Stimulated activated CD4-positive, alpha-beta T cell treated with anti-CD3 and anti-CD28 coated beads, Interleukin-1b, Interleukin-23, amount 100 ng/mL, for 1 hour (primary cell): ENCODE measurements at places on chromosomes 6 and 20.

- DNase-seq, result no peak
Observed at GRCh38 chr20:54456423-54456822, 19.0 kb upstream of the DOK5 start.

- DNase-seq, result no peak
Observed at GRCh38 chr6:118309337-118310093, 238.6 kb upstream of the PLN start.

GRCh38 chr20:29878777-29879442, 1378.6 kb upstream of the DEFB115 start:
- no peak for DNase-seq

- no peak for DNase-seq
Observed at GRCh38 chr20:35192118-35192872, 20.4 kb downstream of the PROCR start.

DNA sequence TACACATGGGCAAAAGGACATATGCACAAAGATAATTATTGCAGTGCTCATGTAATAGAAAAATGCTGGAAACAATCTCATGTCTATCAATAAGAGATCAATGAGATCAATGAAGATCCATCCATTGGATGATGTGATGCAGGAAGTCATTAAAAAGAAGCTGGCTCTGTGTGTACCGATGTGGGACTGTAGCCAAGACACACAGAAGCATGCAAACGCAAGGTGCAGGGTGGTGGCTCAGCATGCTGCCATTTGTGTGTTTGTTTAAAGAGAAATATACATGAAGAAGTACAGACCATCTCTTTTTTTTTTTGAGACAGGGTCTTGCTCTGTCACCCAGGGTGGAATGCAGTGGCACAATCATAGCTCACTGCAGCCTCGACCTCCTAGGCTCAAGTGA, 33.1 kb upstream of the KCNB1 start:
- no peak for DNase-seq

DNA sequence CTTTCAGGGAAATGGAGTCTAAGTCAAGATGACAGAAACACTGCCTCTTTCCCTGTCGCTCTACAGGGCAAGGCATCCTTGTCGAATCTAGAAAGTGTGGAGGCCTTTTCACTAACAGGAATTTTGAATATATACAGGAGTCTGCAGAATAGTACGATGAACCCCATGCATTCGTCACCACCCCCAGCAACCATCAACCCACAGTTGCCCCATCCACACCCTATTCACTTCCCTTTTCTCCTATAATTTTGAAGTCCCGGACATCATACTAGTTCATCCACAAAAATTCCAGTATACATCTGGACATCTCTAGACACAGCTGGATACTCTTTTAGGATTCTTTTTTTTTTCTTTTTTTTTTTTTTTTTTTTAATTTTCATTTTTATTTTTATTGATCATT, 80.7 kb upstream of the RIN2 start:
- no peak for DNase-seq

GRCh38 chr6:54427396-54427937, 119.2 kb downstream of the TINAG start:
- DNase-seq, result no peak

GRCh38 chr6:38149531-38149930, 330.0 kb downstream of the ZFAND3 start:
- no peak for DNase-seq

DNA sequence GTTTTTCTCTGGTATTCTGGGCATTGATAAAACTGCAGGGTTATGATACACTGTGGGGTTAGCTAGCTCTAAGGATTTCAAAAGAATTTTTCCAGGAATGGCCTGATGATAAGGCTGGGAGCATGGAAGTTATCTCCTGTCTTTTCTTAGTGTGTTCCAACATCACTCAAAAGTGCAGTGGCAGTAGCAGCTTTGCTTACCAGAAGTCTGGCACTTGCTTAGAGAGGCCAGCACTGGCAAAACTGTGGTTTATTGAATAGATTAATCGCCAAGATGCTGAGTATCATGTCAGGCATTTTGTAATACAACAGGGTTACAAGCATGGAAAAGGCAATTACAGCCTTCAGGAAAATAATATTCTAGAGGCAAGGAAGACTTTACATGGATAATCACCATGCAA, 719.5 kb upstream of the GJE1 start:
- no peak for DNase-seq

DNA sequence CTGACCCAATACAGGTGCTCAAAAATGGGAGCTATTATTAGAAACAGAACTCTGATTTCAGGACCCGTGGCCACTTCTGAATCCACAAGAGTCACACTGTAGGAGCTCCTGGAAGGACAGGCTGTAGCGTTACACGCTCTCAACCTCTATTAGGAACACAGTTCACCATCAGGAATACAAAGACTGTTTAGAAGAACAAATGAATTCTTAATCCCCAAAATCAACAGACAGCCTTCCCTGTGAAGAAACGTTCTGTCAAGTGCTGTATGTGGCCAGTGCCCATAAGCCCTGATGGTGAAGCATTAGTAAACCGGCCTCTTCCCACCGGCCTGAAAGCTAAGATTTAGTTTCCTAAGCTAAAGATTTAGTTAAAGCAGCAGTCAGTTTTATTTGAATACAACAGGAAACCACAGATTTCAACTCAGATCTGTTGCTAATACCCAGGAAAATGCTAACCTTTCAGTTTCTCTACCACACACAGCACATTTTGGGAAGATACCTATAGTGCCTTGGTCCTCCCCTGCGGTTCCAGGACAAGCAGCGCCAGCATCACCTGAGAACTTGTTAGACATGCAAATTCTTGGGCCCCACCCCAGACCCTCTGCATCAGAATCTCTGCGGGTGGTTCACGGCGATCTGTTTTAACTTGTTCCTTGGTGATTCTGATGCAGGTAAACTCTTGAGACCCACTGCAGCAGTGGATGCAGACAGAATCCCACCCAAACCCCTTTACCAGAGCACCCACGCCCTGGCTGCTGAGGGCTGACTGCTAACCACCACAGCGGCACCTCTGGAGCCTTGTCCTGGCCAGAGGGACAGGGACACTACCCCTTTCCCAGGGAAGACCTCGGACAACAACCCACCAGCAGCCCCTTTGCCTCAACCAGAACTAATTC, 33.4 kb downstream of the MTRES1 start:
- no peak for DNase-seq

DNA sequence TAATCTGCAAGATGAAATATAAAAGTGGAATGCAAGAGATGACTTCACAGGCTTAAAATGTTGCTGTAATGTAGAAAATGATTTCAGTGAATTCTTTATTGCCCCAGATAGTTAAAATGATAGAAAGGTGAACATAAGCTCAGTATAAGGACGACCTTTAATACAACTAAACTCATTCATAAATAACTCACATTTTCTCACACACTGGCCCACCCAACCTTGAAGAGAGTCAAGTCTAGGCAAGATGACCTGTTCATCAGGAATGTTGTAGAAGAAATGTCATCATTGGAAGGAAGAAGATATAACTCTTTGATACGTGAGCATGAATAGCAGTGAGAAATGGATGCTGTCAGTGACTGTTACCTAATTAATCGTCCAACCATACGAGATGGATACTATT, 111.1 kb upstream of the SASH1 start:
- DNase-seq, result no peak

GRCh38 chr6:169648092-169648491, 53.7 kb downstream of the WDR27 start:
- no peak for DNase-seq

DNA sequence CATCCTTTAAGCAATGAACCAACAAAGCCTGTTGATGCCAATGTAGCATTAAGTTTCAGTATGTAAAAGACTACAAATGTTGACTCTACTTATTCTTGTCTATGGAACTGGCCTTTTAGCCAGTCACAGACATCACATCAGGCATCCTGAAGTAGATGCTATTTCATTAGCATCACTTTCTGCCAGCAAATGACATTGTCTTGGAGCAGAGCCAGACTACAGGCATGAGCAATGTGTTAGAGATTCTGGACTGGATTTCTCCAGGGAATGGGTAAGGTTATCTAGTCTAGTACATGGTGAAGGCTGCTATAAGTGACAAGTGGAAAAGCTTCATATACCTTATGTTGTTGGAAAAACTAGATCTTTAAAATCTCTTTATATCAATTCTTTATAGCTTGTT, 142.9 kb downstream of the ADGRB3 start:
- no peak for DNase-seq

DNA sequence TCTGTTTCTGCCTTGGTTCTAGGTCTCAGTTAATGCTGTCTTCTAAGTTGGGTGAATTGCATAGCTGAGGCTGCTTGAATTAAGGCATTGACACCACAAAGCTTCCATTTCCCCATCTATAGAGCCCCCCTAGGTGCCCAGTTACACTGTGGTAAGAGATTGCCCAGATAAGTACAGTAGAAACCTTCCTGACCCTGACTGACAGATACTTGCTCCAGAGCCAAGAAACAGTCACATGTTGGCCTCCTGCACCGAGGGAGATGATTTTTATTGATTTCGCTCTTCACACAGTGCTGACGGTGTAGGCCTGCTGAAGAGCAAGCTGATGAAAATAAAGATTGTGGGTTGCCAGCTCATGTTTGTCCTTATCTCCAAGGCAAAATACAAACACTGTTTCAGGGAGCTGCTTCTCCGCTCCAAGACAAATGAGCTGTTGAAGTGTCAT, 67.9 kb downstream of the TRMT11 start:
- no peak for DNase-seq

DNA sequence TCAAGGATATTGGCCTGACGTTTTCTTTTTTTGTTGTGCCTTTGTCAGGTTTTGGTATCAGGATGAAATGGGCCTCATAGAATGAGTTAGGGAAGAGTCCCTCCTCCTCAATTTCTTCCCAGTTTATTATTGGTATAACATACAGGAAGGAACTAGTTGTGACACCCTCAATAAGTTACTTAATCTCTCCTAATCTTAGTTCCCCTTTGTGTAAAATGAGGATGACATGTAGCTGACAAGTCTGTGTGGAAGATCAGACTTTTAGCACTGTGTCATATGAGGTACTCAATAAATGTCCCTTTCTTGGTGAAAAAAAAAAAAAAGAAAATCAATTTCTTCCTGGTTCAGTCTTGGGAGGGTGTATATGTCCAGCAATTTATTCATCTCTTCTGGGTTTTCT, 155.8 kb downstream of the PDE7B start:
- no peak for DNase-seq

- no peak for DNase-seq
Observed at GRCh38 chr20:63822276-63822696, 8.8 kb downstream of the ZBTB46 start.

DNA sequence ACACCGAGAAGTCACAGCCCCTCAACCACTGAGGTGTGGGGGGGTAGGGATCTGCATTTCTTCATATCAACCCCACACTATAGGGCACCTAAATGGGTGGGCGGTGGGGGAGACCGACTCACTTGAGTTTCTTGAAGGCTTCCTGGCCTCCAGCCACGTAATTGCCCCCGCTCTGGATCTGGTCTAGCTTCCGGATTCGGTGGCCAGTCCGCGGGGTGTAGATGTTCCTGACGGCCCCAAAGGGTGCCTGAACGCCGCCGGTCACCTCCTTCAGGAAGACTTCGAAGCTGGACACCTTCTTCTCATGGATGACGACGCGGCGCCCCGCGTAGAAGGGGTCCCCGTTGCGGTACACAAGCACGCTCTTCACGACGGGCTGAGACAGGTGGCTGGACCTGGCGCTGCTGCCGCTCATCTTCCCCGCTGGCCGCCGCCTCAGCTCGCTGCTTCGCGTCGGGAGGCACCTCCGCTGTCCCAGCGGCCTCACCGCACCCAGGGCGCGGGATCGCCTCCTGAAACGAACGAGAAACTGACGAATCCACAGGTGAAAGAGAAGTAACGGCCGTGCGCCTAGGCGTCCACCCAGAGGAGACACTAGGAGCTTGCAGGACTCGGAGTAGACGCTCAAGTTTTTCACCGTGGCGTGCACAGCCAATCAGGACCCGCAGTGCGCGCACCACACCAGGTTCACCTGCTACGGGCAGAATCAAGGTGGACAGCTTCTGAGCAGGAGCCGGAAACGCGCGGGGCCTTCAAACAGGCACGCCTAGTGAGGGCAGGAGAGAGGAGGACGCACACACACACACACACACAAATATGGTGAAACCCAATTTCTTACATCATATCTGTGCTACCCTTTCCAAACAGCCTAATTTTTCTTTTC, at the start of gene DCDC2:
Gene DCDC2, minus strand, starts transcription at position 724 of the 883 bp plus-strand sequence. Its CDS starts 309 bp downstream, at position 415.
- no peak for DNase-seq

GRCh38 chr20:21104921-21105320, 1.2 kb downstream of the LINC00237 start:
- DNase-seq, result no peak

- DNase-seq, result no peak
Observed at GRCh38 chr6:24078200-24078599, 47.8 kb upstream of the NRSN1 start.

- no peak for DNase-seq
Observed at GRCh38 chr20:64278317-64278681, 22.8 kb downstream of the PCMTD2 start.

DNA sequence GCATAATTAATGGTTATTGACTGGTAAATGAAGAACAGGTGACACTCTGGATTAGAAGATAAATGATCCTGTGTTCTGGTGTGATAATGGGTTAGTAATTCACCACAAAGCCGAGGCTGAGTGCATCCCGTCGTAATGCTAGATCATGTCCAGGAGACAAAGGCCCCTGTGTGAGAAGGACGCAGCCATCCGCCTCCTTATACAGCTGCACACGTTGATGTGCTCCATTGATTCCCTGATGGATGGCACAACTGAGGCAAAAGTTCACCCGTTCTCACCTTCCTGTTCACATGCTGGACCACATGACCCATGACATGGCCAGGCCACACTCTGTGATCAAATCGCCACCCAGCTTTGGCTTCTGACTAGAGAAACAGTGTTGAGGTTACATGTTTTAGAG, 136.1 kb downstream of the FOXC1 start:
- DNase-seq, result no peak

GRCh38 chr6:49607391-49607982, 29.2 kb downstream of the RHAG start:
- DNase-seq, result no peak

GRCh38 chr20:52172392-52173047, 19.1 kb downstream of the ZFP64 start:
- no peak for DNase-seq

GRCh38 chr6:140581601-140582000, 1207.2 kb upstream of the CITED2 start:
- no peak for DNase-seq

DNA sequence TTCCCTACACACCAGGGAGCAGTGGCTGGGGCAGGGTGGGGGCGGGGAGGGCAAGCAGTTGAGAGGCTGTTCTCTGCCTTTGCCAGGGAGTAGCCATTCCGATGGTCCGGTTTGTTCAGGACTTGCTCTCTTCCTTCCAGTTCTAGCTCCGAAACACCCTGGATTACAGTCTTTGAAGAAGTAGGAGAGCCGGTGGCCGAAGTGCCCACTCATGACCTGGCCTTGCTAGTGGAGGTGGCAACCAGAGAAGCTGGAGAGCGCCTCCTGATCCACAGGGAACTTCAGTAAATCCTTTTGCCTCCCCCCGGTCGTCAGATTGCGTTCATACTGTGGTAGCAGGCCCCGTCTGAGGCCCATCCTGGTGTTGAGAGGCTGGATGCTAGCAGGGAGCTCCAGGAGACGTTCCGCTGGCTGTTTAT, 92.8 kb downstream of the ARID1B start:
- DNase-seq, result no peak

DNA sequence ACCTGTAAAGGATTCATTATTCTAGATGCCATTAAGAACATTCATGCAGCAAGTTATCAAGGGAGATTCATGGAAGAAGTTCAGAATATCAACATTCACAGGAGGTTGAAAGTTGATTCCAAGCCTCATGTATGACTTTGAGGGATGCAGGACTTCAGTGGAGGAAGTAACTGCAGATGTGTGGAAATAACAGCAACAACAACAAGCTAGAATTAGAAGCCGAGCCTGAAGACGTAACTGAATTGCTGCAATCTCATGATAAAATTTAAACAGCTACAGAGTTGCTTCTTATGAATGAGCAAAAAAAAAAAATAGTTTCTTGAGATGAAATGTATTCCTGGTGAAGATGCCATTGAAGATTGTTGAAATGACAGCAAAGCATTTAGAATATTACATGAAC, 73.3 kb upstream of the NXT1 start:
- DNase-seq, result no peak
